ENCODE measurements at places on chromosomes 11 and 22.

DNA sequence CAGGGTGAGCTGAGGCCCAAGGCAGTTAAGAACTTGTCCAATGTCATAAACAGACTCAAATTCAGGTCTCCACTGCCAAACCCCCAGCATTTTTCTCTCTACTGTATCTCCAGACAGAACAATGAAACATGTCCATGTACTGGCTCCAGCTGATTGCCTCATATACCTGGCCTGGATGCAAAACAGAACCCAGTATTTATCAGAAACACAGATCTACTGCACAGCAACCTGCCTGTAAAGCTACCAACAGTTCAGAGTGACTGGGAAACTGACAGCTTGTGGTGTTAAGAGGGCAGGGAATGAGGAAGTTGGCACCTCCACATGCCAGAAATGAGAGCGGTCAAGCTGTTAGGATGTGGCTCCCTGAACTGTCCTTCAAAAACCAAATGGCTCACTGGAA lies 41.6 kb downstream of the C11orf71 start:
- peak; percentile 24 for DNase-seq

DNA sequence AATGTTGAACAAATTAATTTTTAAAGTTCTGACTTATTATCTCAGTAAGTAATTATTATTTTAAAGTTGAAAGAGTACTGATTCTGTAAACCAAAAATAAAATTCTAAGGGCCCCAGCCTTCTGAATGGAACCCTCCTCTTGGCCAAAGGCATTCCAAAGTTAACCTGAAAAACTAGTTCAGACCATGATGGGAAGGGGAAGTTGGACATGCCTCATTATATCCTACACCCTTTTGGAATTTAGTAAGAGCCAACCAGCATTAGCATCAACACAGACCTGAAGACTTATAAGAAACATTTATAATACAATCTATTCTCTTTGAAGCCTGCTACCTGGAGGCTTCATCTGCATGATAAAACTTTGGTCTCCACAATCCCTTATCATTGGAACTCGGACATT lies 18.9 kb downstream of the LGR4 start:
- DNase-seq, result no peak

DNA sequence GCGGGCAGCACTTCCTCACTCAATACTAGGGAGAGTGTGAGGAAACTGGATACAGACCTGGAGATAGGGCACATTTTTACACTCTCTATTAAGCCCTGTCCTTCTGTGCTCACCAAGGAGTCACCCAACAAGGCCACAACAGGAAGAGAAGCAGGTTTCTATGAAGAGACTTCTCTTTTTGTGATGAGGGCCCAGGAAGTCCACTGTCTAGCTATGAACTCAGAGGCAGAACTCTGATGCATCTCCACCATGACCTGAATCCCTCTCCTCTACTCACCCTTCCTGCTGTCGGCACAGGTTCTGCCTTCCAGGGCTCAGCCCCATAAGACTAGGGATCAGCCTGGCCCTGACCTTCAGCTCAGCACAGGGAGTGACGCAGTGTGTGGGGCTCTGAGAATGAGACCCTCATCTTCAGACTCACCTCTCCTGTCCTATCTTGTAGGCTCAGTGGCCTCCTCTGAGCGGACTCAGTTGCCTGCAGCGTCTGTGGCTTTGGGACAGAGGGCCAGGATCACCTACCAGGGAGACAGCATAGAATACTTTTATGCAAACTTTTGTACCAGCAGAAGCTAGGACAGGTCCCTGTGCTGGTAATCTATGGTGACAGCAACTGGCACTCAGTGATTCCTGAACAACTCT lies 49.3 kb upstream of the IGLL5 start:
- DNase-seq, result no peak

- no peak for DNase-seq
These were observed 37.9 kb downstream of the ALG9 start for GRCh38 chr11:111833524-111833923.

DNA sequence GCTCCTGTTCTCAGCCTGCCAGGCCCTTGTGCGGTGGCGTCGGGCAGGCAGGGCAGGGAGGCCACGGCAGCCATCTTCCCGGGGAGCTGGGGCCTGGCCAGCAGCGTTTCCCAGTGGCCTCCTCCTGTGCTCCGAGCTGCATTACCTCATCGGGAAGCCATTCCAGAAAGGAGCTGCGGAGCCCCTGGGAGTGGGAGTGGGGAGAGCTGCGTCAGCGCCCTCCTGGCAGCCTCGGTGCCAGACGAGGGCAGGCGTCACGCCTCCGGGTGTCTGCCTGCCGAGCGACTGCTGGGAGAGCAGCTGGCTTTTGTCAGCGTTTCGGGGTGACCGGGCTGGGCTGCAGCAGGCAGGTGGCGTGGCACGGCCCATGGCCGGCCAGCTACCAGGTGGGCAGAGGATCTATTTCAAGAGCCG lies 30.9 kb upstream of the WNT7B start:
- no peak for DNase-seq

DNA sequence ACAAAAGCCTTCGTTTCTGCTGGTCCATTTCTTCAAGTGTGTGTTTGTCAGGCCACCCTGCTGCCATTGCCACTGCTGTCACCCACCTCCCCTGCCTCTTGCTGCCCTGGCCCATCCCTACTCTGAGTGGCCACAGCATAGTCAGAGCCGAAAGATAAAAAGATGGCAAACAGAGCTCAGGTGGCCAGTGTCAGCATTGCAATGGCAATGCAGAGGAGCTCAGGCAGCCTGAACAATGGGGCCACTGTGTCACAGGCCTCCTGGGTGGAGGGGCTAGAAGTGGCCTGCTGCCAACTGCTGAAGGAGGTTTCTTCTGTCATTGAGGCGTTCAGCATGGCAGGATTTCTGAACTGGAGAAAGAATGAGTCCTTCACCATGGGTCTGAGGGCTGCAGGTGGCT lies 137.1 kb downstream of the CSNK2A3 start:
- no peak for DNase-seq

- DNase-seq, result no peak
These were observed 658.0 kb downstream of the DLG2 start for GRCh38 chr11:84969103-84969502.

- DNase-seq, result no peak
These were observed 122.5 kb downstream of the KCNQ1OT1 start for GRCh38 chr11:2577031-2577990.

- no peak for DNase-seq
These were observed 464.7 kb downstream of the INSC start for GRCh38 chr11:15579287-15580001.

GRCh38 chr11:44893308-44893822 lies 57.3 kb downstream of the TP53I11 start:
- no peak for DNase-seq

- peak; percentile 79 for DNase-seq
These were observed 10.2 kb upstream of the P4HA3 start for GRCh38 chr11:74321487-74322188.

- no peak for DNase-seq
These were observed 27.4 kb upstream of the HEPHL1 start for GRCh38 chr11:93993747-93994146.

DNA sequence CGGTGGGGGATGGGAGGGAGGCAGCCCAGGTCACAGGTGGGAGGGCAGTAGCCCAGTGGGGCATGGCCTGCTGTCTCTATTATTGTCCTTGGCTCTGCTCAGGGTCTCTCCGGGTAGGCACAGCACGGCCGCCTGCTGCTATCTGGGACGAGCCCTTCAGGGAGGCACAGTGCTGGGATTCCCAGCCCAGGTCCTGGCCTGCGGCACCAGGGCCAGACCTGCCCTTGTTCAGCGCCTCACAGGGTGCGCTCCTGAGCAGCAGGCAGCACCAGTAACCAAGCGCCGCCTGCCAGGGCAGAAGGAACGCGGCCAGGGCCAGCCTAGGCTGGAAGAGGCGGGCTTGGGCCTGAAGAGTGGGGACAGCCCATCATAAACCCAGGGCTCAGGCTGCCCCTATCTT lies 151.0 kb downstream of the MPPED1 start:
- no peak for DNase-seq

GRCh38 chr11:68960294-68961071 lies 20.3 kb downstream of the MRGPRD start:
- no peak for DNase-seq

- DNase-seq, result no peak
These were observed 2.9 kb downstream of the PKNOX2 start for GRCh38 chr11:125167292-125167953.

DNA sequence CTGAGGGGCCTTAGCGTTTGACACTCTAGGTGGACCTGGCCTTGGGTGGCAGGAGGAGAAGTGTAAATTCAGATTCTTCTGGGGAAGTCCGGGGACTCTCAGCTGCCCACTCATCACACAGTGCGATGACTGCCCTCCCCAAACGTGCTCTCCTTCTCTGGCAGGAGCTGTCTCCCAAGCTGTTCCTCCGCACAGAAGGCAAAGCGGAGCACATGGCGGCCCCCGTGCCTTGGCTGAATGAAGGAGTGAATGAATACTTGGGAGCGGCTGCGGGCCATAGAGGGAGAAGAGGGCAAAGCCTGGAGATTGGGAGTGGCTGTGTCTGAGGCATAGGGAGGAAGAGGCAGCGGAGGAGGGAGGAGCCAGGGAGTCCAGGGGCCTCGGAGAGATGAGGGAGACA lies 6.9 kb upstream of the NAA40 start:
- no peak for DNase-seq

DNA sequence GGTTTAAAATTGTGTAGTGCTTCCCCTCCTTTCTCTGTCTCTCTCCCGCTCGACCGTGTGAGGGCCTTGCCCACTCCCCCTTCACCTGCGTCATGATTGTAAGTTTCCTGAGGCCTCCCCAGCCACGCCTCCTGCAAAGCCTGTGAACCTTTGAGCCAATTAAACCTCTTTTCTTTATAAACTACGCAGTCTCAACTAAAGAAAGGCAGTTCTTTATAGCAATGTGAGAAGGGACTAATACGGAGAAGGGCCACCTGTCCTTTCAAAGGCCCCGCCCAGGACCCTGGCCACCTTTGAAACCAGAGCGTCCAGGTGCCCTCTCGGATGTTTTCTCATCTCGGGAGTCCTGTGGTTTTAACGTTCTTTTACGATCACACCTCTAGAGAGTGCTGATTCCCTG lies 741.5 kb downstream of the BRD1 start:
- DNase-seq, result no peak

DNA sequence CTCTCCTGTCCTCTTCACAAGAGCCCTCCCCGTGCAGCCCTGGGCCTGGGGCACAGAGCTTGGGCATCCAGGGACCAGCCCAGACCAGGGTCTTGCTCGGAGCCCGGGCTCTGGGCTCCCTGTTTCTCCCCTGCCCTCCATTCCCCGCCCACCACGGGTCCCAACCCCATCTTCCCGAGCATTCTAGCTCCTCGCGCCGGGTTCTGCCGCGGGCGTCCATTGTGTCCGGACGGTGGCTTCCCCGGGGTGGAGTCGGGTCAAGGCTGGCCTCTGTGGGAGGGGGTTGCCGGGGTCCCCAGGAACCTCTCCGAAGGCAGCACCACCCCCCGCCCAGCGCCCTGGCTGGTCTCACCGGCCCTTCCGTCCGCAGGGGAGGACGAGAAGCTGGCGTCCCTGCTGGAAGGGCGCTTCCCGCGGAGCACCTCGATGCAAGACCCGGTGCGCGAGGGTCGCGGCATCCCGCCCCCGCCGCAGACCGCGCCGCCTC lies 18.1 kb upstream of the ACR start:
- no peak for DNase-seq

DNA sequence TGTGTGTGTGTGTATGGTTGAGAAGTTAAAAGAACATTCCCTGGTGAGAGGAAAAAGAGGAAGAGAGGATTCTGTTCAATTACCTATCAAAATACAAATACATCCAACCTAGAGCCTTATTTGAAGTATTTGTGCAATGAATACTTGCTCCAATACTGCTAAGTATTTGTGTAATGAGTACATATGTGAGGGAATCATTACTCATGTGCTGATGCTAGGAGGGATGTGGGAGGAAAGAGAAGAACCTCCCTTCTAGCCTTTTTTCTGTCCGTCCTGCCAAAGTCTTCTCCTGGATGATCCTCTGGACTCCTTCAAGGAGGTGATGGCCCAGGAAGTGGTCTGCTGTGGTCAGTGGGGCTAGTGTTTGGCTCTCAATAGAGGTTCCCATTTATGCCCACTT lies 36.0 kb upstream of the ACCSL start:
- DNase-seq, result no peak

DNA sequence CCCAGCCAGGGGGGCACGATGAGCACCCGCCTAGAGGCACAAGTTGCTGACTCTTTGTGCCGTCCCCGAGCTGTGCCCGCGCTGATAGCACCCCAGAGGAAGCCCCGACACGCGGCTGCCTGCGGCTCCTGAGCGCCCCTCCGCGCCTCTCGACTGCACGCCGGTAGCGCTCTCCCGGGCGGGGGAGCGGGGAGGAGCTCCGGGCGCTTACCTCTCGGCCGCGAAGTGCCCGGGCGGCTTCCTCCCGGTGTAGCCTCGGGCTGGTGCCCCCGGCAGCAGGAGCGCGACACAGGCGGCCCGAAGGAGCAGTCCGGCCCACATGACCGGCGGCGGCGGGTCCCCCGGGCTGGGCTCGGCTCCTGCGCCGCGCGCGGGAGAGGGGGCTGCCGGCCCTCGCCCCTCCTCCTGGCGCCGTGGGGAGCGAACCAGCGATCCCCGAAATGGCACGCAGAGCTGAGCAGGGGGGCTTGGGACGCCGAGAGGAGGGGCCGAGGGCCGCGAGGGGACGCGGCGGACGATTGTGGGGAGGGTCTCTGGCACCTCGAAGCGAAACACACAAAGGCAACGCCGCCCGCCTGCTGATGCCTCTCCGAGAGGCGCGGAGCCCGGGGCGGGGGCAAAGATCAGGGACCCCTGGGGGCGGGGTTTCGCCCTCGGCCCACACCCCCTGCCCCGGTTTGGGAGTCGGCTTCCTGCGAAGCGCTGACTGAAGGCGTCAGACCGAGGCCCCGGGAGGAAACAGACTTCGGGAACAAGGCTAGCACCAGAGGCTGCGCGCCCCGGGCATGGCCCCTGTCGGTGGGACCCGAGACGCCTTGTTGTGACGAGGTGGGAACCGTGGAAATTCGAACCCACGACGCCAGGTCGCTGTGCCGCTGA lies at the start of gene VWCE:
TSS of gene VWCE (minus strand) at position 600 of the 879 bp plus-strand sequence. CDS start at position 321, 279 bp downstream.
- peak; percentile 80 for DNase-seq

DNA sequence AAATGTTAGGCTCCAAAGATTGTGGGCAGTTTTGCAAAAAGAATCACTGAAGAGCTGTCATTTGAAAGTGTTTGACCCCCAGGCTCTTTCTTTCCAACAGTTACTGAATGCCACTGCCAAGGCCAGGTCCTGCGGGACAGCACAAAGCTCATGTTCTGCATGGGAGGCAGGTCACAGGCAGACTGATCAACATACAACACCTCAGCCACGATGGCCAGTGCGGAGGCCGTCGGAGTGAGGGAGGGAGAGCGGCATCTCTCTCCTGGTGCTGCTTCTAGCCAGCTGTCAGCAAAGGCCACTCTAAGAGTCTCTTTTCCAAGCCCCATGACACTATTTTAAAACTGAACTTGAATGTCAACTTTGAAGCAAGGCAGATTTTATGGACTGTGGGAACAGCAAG lies 49.9 kb downstream of the ARFGAP3 start:
- DNase-seq, result no peak

GRCh38 chr11:21268036-21268435 lies 598.6 kb downstream of the NELL1 start:
- no peak for DNase-seq
